CD4-positive, alpha-beta memory T cell (primary cell): ENCODE measurements at places on chromosomes 3 and 15. TPM values are rescaled to one million over a fixed set of nuclear protein-coding genes. Genes with fewer than 3 reads are reported as not detected.

SMCO1 gene
- not detected for total RNA-seq

ZNF80 gene
- 1.1 TPM for total RNA-seq

CHRD gene
- not detected for total RNA-seq

CHRNA5 gene
- total RNA-seq = 1.6 TPM

SLC12A8 gene
- not detected for total RNA-seq

CYP8B1 gene
- total RNA-seq = not detected

PCBP4 gene
- total RNA-seq = 20.5 TPM
